COLO829 (cell line): ENCODE measurements at places on chromosomes 3 and 15.
A peak's percentile ranks its signal among the peaks of the same experiment; 100 is the strongest.

- no peak for DNase-seq
Measured at GRCh38 chr3:171163101-171164066, 136.9 kb upstream of the SLC2A2 start.

- no peak for DNase-seq
Measured at GRCh38 chr3:49509028-49509561, 39.0 kb downstream of the DAG1 start.

- DNase-seq, result no peak
Measured at GRCh38 chr3:48950051-48950450, 31.4 kb downstream of the ARIH2 start.

DNA sequence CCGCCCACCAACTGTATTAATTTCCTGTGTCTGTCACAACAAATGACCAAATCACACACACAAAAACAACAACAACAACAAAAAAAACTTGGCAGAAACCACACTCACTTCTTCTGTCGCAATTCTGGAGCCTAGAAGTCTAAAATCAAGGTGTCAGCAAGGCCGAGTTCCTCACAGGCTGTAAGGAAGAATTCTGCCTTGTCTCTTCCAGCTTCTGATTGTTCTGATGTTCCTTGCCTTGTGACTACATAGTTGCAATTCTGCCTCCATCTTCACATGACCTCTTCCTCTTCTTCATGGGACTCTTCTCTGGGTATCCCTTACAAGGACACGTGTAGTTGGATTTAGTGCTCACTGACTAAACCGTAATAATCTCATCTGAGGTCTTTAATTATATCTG lies 61.4 kb downstream of the IL12A start:
- DNase-seq, result no peak

DNA sequence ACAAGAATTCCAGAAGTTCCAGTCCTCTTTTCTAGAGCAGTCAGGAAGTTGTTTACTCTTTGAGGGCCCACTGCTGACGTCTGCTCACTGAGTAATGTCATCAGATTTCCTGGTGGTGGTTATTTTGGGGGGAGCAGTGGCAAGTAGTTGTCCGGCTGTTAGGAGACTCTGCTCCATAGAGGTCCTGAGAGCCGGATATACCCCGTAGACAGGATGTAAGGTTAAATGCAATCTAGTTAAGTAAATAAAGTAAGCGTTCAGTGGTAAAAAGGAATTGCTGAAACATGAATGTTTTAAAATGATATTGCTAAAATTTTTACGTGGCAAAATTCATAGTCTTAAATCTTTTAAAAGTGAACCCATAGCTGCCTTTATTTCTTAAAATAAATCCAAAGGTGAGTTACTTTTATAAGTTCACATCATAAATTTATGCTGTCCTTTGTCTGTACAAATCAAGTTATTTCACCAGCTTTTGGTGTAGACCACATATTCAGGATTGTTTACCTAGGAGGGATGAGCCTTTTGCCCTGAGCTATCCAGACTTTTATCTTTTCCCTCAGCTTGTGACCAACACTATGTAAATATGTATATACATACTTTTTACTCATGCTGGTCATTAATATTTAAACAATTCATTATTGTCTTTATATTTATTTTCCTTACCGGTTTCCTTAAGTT lies 65.8 kb downstream of the PDE8A start:
- DNase-seq, result peak; percentile 46

- DNase-seq, result no peak
Measured at GRCh38 chr3:18079739-18080138, 337.3 kb upstream of the TBC1D5 start.

DNA sequence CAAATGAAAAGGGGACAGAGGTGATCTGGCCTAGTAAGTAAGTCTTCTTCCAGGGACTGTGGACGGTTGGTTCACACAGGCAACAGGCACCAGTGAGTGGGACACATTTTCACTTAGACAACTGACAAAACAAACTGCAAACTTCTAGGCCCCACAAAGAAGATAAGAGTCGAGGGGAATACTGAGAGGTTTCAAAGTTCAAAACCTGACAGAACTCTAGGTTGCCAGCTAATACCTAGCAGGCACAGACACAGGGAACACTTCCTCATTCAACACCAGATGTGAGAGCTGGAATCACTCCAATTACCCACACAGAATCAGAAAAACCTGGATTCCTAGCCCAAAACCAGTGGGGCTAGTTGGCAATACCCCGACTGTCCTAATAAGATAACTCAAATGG lies 621.7 kb downstream of the ZPLD1 start:
- no peak for DNase-seq

GRCh38 chr3:107416138-107416537 lies 38.9 kb downstream of the CCDC54 start:
- DNase-seq, result no peak
